ENCODE measurements at places on chromosomes 3 and 15. TPM values are rescaled to one million over a fixed set of nuclear protein-coding genes. Genes with fewer than 3 reads are reported as not detected.

DNA sequence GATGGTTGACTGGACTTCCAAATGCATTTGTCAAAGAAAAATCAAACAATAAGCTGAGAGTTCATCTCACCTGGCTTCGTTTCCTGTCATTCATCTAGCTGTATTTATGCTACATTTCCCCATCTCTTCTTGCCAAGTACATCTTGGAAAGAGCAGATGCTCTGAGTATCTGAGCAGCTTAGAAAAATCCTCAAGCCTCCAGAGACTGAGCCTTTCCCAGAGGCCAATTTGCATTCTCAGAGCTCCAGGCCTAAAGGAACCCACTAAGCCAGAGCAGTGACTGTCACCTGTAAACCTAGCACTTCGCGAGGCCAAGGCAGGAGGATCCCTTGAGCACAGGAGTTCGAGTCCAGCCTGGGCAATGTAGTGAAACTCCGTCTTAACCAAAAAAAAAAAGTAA lies 100.5 kb downstream of the XXYLT1 start:
- H3K36me3 ChIP-seq: no peaks in the 10 kb centered on the region
- peak overlapping the region; percentile 6 for H3K4me3 ChIP-seq
- H3K27me3 ChIP-seq: peaks cover 3% of the 10 kb centered on the region
- DNase-seq: no peak
- peaks cover 35% of the 10 kb centered on the region for H3K4me1 ChIP-seq
- no peak overlapping the region for H3K27ac ChIP-seq

The HRH1 gene
- not detected for total RNA-seq

The FBXL22 gene
- not detected for total RNA-seq

The ALPK3 gene
- total RNA-seq: 6.8 TPM

The KAT2B gene
- total RNA-seq: 13.6 TPM

DNA sequence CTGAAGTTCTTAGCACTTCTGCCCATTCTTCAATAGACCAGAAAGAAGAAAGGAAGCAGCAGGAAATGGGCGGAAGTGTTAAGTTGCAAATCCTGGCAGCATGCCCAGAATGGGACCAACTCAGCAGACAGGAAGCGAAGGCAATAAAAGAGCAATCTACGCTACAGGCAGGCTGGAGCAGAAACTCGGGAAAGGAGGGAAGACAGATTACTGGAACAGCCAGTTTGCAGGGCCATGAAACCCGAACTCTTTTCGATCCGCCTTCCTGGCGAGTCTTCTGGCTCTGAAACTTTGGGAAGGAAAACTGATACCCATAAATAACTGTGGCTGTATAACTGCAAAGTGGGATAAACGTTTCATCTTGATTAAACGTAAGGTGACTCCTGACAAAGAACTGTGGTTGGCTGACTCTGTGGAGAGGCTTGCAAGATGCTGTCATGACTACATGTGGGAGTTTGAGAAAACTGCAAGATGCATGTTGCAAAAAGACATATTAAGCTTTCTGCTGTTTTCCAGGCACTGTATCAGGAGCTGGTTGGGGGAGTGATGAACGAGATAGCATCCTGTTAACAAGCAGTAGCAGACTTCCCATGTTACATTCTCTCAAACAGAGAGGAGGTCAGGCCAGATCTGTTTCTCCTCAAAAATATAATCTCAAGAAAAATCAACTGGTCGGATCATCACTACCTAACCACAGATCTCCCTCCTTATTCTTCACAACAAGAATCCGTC lies 67.8 kb downstream of the FMN1 start:
- no peak overlapping the region for H3K4me3 ChIP-seq
- peaks cover 1% of the 10 kb centered on the region for H3K27me3 ChIP-seq
- no peak overlapping the region for H3K27ac ChIP-seq
- H3K36me3 ChIP-seq: no peaks in the 10 kb centered on the region
- H3K4me1 ChIP-seq: no peaks in the 10 kb centered on the region
